Eye (tissue), 1 donor: ENCODE measurements at places on chromosomes 1 and 21.
A peak's percentile ranks its signal among the peaks of the same experiment; 100 is the strongest.

- DNase-seq, result no peak
Observed at GRCh38 chr1:98058676-98059075, 137.8 kb upstream of the DPYD start.

- DNase-seq, result no peak
Observed at GRCh38 chr1:51607681-51608095, 9.2 kb upstream of the OSBPL9 start.

DNA sequence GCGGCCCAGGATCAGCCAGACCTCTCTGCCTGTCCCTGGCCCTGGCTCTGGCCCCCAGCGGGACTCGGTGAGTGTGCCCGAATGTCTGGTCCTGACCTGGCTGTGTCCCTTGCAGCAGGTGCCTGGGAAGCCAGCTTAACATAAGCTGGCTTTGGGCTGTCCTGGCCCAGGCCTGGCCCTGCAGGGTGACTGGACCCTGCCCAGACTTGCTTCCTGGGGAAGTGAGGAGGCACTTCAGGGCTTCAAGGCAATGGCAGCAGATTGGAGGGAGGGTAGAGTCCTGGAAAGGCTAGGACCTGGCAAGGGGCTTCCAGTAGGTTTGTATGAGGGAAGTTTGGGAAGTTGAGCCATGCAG, 16.4 kb downstream of the RPS6KA1 start:
- no peak for DNase-seq

DNA sequence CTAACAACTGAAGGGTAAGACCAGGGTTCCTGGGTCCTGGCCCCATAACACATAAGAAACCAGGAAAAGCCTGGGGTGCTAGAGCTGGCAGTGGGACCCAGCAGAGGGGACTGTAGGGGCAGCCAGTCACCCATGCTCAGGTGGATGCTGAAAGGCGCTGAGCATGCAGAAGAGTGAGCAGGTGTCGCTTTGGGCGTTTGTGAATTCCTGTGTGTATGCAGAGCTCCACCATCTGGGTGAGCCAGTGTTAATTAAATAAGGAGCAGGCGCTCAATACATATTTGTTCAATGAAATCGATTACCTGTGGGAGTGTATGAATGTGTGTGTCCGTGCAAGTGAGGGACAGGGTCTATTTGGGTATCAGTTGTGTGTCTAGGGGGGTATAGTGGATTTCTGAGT, 499 bp downstream of the C1QA start:
- no peak for DNase-seq

DNA sequence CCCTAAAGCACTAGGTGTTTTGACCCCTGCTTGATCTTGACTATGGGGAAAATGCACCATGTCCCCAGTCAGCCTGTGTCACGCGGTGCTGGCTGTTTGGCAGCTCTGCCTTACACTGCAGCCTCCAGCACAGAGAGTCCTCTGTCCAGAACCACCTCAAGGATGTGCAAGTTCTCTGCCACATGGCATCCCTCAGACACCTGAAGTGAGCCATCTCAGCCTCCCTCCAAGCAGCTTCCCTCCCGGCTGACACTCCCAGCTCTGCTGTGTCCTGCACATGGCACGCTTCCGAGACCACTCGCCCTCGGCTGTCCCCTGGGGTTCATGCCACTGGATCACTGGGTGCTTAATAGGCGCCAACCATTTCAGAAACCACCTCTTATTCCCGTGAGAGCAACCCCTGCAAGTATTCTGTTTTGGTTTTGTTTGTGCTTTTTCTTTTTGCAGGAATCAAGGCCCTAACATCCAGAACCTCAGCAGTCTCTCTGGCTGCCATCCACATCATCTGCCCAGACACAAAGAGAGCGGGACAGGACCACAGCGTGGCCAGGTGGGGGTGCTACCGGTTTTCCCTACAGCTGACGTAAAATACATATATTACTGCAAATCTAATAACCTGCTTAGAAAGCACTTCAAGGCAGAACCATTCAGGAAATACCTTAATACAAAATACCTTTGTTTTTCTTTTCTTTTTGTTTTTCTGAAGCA, 45.7 kb downstream of the CAPZB start:
- DNase-seq, result peak; percentile 67

DNA sequence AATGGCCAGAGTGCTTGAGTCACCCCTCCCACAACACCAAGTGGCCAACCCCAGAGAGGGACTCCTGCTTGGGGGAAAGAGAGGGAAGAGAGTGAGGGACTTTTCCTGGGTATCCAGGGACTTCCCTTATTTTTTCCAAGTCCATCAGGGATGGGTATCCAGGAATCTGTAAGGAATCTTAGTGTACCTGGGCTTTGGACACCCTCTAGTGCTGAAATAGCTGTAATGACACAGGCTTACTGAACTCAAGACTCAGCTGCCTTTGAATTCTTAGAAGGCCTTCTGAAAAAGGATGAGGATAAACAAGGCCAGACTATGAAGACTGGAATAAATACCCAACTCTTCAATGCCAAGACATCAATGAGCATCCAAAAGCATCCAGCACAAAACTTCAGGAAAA, 12.0 kb downstream of the TSHB start:
- DNase-seq, result no peak

DNA sequence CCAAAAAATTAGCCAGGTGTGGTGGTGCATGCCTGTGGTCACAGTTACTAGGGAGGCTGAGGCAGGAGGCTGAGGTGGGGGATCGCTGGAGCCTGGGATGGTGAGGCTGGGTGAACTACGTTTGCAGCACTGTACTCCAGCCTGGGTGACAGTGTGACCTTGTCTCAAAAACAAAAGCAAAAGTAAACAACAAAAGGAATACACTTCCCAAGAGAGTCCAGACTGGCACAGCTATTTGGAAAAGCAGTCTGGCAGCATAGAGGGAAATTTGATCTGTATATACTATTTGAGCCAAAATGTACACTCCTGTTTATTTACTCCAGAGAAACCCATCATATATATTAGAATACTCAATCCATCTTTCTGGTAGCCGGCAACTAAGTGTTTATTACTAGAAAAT, 107.0 kb upstream of the HMCN1 start:
- DNase-seq, result no peak

DNA sequence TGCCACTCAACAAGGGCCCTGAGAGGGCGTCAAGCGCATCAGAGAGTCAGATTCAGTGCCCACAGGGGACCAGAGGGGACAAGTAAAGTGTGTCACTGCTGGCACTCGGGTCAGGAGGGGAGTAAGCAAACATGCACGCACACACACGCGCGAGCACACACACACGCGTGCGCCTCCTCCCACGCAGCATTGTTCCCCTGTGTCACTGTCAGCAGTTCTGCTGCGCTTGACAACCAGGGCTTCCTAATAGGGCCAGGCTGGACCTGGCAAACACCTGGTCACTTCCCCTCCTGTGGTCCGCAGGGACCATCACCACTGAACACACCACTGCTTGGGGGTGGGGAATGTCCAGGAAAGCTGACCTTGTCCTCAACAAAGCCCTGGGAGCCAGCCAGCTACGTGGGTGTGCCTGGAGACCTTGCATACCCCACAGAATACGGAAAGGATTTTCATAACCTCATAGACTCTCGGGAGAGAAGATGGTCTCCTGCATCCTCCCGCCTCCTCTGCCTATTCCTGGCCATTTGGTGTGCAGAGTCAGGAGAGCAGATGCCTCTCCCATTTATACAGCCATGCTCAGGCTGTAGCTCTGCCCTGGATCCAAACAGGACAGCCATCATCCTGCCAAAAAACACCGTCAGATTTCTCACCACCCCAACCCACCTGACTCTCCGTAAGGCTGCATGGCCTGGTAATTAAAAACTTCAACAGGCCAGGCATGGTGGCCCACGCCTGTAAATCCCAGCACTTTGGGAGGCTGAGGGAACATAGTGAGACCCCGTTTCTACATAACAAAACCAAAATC, 73.2 kb downstream of the SSBP3 start:
- no peak for DNase-seq

DNA sequence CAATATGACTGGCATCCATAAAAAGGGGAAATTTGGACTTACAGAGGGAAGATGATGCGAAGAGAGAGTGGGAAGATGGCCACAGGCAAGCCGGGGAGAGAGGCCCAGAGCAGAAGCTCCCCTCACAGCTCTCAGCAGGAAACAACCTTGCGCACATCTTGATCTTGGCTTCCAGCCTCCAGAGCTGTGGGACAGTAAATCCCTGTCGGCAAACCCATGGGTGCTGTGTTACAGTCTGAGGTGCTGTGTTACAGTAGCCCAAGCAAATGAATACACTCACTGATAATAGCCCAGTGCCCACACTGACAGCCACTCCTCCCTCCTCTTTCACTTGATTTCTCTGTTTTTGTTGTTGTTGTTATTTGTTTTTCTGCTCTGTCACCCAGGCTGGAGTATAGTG, 22.4 kb downstream of the CDCA8 start:
- DNase-seq, result no peak

- no peak for DNase-seq
Observed at GRCh38 chr1:205578780-205579571, 52.8 kb downstream of the ELK4 start.

DNA sequence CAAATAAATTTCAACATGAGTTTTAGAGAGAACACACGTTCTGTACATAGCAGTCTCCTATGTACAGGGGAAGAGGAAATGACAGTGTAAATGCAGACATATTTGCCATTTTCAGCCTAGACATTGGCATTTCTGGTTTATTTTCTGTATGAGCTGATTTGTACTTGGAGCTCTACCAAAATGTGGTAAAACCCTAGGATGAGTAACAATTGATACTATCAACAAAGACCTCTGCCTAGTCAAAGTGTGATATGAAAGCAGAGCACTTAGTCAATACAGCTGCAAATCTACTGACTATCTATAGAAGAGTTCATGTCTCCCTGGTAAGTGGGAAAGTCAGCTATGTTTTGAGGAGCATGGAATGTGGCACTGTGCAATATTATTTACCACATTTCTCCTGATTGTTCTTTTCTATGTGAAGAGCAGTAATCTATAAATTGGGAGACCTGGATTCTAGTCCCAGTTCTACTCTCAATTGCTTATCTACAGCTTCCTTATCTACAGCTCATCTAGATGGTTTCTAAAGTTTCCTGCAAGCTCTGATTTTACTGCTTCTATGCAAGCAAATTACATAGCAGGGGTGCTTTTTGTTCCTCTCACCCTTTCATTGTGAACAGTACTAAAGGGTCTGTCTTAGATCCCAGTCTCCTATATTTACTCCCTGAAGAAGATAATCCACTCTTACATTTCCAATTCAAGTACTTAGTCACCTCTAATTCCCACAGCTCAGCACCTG, 334.2 kb downstream of the NTNG1 start:
- DNase-seq, result no peak

DNA sequence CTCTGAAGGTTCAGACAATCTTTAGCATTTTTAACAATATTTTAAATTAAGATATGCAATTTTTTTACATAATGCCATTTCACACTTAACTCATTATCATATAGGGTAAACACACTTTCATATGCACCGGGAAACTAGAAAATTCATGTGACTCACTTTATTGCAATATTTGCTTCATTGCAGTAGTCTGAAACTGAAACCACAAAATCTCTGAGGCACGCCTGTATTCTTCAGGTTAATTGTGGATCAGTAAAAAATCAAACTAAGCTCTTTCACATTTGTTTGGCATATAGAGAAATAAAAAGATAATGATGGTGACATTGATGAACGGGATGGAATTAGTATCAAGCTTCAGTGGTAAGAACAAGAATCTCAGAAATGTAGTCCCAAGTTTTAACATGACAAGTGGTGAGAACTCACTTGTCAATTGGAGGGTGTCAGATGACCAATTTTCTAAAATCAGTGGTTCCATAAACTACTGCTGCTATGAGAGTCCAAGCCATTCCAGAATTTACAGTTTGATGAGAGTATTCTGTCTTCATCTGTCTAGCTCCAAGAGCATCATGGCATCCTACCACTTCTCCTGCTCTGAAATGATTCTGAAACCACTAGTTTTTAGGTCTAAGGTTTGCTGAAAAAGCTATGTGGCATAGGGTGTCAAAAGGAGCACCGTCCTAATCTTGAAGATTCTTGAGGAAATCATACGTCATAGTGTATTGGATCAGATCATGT, 281.0 kb downstream of the PTPRC start:
- no peak for DNase-seq

GRCh38 chr1:111754984-111755330, 744 bp upstream of the DDX20 start:
- peak; percentile 89 for DNase-seq

GRCh38 chr1:117235863-117236465, 25.2 kb upstream of the VTCN1 start:
- no peak for DNase-seq

- DNase-seq, result no peak
Observed at GRCh38 chr1:77056525-77056924, 162.7 kb downstream of the PIGK start.

DNA sequence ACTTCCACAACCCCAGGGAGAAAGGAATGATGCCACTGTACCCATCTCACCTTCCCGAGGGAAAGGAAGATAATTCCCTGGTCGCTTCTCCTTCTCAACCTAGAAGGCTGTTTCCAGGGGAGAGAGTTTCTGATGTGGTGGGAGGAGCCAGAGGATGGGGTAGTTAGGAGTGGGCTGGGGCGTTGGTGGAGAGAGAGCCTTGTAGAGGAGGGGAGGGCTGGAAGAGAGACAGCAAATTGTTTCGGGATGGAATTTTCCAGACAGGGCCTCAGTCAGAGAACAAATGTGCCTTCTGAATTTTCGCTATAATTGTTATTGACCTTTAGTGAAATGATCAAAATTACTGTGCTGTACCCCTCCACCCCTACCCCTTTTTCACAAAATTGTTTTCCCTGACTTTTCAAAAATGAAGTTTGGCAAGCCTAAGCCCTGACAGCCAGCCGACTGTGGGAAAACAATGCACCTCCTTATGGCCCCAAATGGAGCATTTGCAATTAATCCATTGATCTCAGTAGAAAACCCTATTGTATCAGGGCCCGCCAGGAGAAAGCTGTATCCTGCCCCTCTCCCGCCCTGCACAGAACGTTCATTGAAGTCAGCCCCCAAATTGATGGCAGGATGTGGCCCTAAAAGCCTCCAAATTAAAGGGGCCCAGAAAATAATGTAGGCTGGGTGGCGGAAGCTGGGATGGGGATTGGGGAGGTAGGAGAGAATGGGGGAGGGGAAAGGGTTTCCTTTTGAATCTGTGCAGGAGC, 69.1 kb upstream of the JUN start:
- DNase-seq, result no peak

DNA sequence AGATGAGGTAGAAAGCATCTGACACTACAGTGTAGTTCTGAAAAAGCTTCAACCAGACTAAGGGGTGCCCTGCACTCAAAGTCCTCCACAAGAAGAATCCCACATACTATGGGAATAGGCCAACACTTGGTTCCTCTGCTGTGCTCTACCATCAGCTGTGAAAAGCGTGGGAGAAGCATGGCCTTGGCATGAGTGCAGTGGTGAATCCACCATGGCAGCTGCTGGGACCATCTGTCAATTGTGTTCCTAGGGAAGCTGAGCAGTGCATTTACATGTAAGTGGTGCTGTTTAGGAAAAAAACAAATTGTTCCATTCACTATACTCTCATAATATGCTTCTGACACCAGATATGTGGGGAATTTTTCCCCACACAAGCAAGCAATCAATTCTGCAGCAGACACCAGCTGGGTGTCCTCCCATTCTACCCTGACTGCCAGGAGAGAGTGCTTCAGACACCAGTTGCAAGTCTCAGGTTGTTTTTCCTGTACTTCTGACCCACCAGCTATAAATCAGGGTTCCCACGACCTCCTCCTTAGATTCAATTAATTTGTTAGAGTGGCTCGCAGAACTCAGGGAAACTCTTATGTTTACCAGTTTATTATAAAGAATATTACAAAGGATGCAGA, 230.8 kb upstream of the CHRM3 start:
- no peak for DNase-seq

- no peak for DNase-seq
Observed at GRCh38 chr1:243642936-243643335, 207.1 kb downstream of the AKT3 start.

- DNase-seq, result no peak
Observed at GRCh38 chr1:61220536-61220935, 138.2 kb downstream of the NFIA start.

GRCh38 chr1:47686731-47687630, 249.1 kb downstream of the FOXD2 start:
- DNase-seq, result no peak
